ENCODE measurements at places on chromosomes 4 and X.
A peak's percentile ranks its signal among the peaks of the same experiment; 100 is the strongest.

GRCh38 chr4:53055274-53055673, 193.2 kb downstream of the RASL11B start:
- DNase-seq, result no peak

GRCh38 chrX:17412692-17413091, 37.7 kb downstream of the NHS start:
- DNase-seq, result no peak

DNA sequence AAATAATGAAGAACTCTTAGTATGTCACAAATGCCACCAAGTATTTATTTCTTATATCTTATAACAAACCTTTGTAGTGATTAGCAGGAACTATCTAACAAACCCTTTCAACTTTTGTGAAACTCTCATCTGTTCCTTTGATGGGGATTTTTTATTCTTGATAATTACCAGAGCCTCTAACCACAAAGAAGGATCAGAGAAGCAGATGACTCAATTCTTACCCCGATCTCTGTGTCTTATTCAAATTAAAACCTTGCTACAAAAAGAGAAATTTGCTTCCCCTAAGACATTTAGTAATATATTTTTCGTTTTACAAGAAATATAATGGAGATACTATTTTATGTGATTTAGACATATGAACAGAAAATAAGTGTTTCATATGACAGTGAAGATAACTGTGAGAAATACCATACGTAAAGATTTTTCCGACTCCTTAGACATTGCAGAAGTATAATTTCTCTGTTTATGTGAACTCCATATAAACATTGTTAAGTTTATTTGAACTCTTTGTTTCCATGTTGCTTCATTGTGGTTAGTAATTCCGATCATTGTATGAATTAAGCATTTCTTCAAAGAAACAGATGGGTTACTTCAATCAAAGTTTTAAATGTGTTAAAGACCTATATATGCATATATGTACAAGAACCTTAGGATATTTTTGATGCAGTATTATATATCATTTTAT, 205.4 kb downstream of the CFAP299 start:
- DNase-seq, result peak; percentile 51

DNA sequence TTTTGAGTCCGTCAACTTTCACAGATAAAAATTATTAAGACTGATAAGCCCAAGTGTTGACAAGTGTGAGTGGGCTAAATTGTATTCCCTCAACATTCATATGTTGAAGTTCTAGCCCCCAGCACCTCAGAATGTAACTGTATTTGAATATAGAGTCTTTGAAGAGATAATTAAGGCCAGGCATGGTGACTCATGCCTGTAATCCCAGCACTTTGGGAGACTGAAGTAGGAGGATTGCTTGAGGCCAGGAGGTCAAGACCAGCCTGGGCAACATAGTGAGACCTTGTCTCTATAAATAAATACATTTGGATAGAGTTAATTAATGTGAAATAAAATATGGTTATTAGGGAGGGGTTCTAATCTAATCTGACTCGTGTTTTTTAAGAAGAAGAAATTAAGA, 29.7 kb upstream of the SLC25A4 start:
- DNase-seq, result no peak

GRCh38 chrX:68433981-68434299, 645 bp upstream of the OPHN1 start:
- DNase-seq, result no peak

GRCh38 chrX:55714161-55714560, 3.4 kb upstream of the RRAGB start:
- no peak for DNase-seq

- DNase-seq, result peak; percentile 24
These were observed 115.7 kb upstream of the FAT1 start for GRCh38 chr4:186839122-186840037.

DNA sequence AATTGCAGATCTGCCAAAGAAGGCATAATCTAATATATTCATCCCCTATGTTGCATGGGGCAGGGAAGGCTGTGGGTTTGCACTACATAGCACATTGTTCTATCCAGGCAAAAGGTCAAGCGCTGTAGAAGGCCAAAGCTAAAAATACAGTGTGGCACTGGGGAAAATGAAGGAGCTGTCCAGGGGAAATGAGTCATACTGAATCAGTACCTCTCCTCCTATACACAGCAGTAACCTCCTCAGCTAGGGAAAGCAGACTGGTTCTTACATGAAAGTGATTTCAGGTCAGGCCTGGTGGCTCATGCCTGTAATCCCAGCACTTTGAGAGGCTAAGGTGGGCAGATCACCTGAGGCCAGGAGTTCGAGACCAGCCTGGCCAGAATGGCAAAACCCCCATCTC, 31.0 kb upstream of the SLC25A4 start:
- no peak for DNase-seq

- DNase-seq, result no peak
These were observed 835.5 kb downstream of the PDHA2 start for GRCh38 chr4:96675416-96675815.

DNA sequence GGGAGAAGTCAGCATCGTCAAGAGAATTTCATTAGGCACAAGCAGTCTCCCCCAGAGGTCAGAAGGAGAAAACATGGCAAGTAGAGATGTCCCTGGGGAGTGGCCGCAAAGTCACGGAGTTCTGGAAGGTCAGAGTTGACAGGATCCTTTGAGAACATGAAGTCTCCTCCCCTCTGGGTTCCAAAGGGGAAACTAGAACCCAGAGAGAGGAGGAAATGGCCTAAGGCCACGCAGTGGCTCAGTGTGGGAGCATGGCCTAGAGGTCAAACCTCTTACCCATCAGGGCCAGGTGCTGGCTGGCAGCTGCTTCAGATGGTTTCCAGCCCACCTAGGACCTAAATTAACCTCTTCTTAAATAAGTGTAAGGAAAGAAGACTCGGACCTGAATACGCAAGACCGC, 884 bp downstream of the IDH3G start:
- no peak for DNase-seq

GRCh38 chr4:154741922-154742850, 1.6 kb upstream of the LRAT start:
- DNase-seq, result peak; percentile 26

- no peak for DNase-seq
These were observed 593.7 kb upstream of the BOD1L1 start for GRCh38 chr4:14221176-14221575.

DNA sequence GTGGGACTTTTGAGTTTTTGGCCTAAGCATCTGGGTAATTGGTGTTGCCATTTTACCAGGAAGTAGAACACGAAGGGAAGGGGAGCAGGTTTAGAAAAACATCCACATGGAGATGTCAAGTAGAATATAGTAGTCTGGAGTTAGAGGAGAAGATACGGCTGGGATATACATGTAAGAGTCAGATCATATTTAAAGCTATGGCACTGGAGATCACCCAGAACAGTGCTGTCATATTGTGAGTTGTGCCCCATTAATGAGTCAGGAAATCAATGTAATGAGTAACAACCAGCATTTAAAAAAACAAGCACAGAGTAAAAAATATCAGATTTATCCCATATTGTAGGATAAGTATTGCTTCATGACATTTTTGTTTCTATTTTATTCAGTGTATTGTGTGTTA, 4.2 kb downstream of the GSTCD start:
- no peak for DNase-seq

DNA sequence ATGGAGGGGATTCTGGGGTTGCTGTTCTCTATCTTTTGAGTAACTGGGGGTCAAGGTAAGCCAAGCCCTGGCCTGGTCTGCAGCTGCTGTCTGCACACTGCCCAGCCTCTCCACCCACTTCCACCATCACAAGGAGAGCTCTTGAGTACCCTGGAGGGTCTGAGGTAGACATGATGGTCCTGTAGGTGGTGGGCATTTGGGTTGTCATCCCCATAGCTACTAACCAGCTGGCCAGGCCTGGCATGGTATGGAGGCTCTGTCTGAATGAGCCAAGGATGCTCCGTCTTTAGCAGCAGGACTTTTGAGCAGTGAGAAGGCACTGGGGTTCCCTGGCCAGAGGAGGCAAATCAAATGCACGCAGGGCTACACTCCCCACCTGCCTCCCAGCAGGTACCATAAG, 82.7 kb downstream of the NHSL2 start:
- no peak for DNase-seq

- no peak for DNase-seq
These were observed 85.0 kb upstream of the MTM1 start for GRCh38 chrX:150483356-150483985.

GRCh38 chr4:7924570-7924969, 15.1 kb downstream of the AFAP1 start:
- DNase-seq, result no peak

DNA sequence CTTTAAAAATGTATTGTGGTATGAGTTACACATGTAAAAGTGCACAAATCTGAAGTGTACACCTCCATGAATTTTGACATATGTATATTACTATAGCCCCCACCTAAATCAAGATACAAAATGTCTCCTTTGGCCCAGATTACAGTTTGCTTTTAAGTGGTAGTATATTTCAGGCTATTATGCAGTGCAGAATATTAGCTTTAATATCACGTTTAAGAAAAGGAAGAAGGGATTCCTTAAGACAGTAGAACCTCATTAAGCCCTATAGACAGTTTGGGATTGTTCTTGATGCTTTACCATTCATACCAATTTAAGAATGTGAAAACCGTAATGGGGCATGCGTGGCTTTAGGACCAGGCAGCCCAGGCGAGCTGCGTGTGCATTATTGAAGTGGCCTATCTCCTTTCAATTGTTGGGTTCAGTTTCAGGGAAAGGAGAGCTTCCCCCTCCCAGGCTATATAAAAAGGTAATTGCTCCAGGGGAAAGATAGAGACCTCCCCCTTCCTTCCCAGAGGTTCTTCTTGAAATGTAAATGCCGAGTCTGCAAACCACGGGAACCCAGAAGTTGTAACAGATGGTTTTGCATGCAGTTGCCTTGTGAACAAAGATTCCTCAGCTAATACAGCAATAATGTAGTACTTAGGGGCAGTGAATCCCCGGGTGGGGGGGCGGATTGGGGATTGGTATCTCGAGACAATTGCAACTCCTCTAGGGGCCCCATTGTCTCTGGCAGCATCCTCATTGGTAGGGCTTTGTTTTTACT, 106.1 kb downstream of the UCHL1 start:
- no peak for DNase-seq

GRCh38 chrX:44245733-44246132, 97.7 kb downstream of the EFHC2 start:
- DNase-seq, result no peak

GRCh38 chr4:140686796-140687195, 69.4 kb downstream of the TBC1D9 start:
- DNase-seq, result no peak

- DNase-seq, result peak; percentile 77
These were observed at the start of gene CLGN for GRCh38 chr4:140427106-140427918. Gene CLGN (minus strand): TSS chr4:140427648. CDS start chr4:140413078, 14,570 bp downstream.

DNA sequence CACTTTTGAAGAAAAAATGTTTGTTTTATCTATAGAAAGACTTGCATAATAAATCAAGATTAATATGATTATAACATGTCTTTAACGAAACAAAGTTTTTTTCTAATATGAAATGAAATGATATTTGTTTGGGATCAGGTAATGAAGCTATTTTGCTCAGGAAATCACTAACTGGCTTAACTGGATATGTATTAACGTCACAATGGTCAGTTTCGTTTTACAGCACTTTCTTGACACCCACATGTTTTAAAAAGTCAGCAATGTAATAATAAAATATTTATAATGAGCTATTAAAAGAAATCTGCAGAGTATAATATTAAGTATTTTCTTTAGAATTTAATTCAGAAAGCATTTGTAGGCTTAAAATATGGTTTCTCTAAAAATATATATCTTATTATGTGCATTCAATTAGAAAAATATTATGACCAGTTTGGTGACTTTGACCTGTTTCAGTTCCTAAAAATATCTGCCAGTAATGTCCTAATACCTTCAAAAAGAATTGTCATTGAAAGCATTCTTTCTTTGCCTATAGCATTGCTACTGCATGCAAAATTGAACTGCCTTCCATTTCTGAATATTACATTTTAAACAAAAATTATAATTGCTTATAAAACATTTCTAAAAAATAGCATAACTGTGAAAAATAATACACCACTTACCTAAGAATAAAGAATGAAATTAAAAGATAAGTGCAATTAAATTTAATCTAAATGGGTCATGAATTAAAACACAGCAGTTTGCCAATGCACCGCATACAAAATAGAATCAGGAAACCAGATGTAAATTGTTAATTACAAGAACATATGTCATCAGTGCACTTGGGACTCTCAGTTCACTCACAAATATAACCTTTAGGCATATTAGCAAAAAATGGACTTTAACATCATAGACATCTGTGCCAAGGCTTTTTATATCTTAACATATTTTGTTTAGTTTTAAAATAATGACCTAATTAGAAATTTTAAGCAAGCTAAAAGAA, 31.6 kb downstream of the TIGD2 start:
- DNase-seq, result peak; percentile 31

GRCh38 chrX:130184857-130185256, 13.1 kb downstream of the RAB33A start:
- DNase-seq, result no peak

DNA sequence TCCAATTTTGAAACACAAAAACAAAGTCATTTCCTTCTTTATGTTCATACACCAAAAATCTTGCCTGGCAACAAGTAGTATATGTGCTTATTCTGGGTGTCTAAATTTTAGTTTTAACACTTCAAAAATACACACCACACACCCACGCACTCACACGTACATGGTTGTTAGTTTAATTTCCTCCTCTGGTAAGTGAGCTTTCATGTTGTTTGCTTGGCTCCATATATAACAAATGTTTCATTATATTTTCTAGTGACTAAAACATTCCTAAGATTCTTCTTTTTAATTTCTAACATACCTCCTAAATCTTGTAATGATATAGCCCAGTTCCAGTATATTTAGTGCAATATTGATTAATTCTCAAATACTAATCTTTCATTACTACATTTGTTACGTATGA, 80.9 kb downstream of the PRDM5 start:
- DNase-seq, result no peak

- DNase-seq, result no peak
These were observed 24.4 kb downstream of the NAF1 start for GRCh38 chr4:163142246-163142645.

DNA sequence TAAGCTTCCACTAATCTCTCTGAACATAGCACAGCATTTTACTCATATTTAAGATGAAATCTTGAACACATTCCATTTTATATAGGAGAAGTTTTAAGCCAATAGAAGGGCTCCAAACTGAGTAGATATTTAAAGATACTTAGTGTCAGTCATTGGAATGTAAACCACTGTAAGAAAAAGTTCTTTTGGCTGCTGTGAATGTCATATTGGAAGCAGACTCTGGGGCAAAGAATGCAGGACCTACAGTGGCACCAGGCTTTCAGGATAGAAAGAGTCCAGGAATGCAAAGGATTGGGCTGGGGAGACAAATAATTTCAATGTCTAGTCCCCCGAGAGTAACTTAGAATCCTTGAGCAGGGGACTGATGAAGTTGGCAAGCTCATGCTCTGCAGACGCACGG, 1047.7 kb downstream of the STIM2 start:
- DNase-seq, result no peak

DNA sequence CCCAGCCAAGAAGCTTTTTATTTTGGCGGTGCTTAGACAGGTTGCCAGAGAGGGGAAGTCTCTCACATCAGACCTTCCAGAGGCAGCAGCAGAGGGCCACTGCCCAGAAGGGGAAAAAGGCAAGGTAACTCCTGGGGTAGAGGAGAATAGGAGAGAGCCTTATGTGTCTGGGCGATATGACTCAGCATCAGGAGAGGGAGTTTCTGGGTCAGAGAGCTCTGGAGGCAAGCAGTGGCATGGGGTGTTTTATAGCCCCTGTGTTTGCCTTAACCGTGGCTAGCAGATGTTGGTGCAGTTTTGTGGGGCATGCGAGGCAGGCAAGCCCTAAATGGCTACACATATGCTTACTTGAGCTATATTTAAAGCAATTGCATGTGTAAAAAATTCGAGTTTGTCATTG, 8.3 kb upstream of the ZXDB start:
- no peak for DNase-seq

GRCh38 chr4:121692261-121692660, 4.5 kb downstream of the ANXA5 start:
- no peak for DNase-seq

- DNase-seq, result no peak
These were observed 12.5 kb upstream of the ASIC5 start for GRCh38 chr4:155878611-155879010.
